Natural killer cell treated with Interleukin-12 subunit alpha and Interleukin-12 subunit beta and Interleukin-15 and Interleukin-18, amount 100 ng/mL, for 72 hours (primary cell): ENCODE measurements at places on chromosomes 5 and 9.

DNA sequence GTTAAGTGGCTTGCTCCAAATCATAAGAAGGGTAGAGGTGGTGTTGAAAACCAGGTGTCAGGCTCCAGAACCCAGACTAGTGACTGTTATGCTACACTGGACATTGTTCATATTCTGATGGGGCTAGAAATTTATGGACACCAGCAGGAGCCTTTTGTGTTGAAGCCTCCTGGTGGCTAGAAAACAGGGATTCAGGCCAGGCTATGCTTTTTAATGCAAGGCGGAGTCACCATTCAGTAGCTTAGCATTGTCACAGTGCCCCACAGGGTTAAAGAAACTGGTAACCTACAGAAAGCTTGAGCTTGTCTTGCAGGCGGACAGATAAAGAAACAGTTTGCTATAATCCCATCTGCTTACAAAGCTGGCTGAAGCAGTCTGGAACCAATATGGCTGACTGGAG, 23.0 kb upstream of the GOLM1 start:
- DNase-seq, result no peak

DNA sequence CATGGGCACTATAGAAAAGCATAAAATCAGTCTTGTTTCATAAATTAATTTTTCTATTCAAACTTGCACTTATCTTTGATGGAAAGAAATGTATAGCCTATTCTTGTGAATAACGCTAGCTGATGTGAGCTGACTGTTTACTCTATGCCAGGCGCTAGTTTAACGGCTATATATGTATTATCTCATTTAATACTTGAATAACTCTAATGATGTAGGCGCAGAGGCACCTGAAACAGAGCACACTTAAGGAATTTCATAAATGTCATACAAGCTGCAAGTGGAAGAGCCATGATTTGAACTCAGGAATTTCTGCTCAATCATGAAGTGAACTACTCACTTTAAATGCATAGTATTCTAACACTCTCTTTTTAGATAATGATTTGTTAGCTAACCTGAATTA, 551.8 kb downstream of the PDE4D start:
- DNase-seq, result no peak

GRCh38 chr5:175772747-175773533, 98.4 kb upstream of the CPLX2 start:
- no peak for DNase-seq

DNA sequence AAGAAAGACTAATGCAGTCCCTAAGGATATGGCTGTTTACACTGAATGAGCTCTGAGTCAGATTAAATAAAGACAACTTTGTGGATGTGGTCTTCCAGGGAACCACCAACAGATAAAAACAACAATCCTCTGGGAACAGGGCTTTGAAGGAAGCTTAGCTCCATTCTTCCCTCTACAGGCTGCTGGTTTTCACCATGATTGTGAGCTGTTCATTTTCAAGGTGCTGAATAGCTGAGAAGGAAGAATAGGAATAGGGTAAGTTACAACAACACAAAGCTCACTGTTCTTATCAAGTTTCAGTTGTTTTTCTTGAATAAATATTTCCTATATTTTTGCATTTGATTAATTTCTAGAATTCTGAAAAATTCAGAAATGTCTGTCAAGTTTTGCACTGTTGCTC, 25.9 kb upstream of the PTAR1 start:
- DNase-seq, result no peak

GRCh38 chr9:114281473-114282103, 41.3 kb upstream of the ORM1 start:
- DNase-seq, result no peak

DNA sequence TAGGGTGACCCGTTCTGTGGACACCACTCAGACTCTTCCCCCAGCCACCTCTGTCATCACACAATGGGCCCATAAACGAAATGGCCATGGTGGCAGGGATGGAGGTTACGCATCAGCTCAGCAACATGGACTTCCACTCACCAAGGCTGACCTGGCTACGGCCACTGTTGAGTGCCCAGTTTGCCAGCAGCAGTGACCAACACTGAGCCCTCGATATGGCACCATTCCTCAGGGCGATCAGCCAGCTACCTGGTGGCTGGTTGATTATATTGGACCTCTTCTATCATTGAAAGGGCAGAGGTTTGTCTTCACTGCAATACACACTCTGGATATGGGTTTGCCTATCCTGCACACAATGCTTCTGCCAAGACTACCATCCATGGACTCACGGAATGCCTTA, 21.1 kb downstream of the MTMR12 start:
- no peak for DNase-seq

GRCh38 chr5:143373076-143373475, 30.4 kb downstream of the NR3C1 start:
- DNase-seq, result no peak

DNA sequence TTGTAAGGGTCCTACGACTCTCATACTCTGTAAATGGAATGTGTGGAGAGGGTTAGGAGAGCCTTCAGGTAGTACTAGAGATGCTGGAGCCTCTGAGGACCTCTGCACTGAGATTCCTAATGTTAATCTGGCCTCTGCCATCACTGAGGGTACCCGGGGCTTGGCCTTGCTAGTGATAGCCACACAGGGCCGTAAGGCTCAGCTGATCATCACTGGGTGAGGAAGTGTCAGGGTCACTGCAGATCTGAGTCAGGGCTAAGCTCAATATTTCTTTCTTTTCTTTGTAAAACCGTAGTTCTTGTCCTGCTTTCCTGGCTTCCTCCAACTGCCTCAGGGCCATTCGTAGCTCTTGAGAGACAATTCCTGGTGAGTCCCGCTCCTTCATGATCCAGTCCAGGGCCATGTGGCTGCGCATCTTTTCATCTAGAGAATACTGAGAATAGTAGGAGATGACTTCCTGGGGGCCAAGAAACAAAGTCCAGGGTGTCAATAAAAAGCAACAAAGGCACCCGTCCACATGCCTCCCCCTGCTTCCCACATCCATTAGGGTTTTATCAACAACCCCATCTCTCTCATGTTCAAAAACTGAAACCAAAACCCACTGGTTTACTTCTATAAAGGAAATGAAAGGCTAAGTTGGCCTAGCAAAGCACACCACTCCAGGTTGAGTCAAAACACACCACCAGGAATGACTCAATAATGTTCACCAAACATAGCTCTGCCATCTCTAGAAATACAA, 47.7 kb downstream of the LIX1 start:
- DNase-seq, result peak; percentile 64

GRCh38 chr5:108122702-108123101, 259.2 kb downstream of the FBXL17 start:
- no peak for DNase-seq

DNA sequence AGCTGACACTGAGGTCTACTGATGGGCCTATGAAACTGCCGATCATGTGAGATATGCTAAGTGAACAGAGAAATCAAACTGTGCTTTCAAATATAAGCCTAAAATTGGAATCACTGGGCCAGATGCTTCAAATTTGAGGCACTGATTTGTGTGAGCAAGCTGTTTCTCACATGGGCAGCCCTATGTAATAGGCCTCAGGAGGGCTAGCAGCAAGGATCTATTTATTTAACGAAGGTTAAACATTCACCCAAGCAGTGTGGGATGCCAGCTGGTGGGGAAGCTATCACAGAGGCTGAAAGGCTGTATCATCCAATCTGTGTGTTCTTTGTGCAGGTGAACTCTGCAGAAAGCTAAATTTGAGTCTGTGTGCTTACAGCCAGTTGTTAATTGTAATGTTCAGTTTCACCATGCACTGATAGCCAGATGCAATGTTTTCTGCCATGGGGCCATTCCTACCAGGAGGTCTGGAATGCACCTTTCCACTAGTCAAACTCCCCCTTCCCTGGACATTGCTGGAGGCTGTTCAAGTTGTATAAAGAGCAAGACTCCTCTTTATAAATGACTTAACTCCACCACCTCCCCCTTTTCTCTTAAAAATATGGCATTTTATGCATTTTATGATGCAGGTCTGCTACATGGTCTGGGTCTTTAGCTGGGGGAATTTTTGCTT, 228.9 kb downstream of the SH3GL2 start:
- no peak for DNase-seq

- DNase-seq, result no peak
Measured at GRCh38 chr9:116547729-116548426, 139.2 kb upstream of the TRIM32 start.

- no peak for DNase-seq
Measured at GRCh38 chr5:31962351-31962751, 211.8 kb downstream of the GOLPH3 start.

DNA sequence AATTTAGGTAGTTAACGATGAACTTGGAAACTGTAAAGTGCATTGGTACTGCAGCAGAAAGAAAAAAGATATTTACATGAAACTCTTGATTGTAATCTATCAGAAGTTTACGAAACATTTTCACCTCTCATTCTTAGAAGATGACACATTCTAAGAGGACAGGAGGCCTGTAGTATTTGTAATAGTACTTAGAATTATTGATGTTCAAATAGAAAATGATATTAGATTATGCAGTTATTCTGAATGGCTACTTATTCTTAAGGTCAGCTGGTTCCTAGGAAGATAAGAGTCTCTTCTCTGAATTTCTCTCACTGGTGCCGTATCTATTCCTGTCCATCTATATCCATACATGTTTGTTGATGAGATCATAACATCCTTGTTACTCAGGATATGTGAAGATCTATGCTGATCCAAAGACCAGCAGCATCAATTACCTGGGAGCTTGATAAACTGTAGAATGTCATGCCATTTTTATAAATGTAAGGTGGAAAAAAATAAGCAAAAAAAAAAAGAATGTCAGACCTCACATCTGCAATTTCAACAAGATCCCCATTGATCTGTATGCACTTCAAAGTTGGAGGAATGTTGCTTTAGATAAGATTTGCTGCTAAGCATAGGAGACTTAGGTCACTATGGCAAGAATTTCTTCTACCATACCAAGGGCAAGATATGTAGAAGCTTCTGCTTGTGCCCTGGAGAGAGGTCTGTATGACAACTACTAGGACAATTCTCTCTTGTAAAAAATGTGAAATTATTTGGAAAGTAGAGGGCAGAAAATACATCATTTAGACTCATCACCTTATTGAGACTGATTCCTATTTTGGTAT, 42.4 kb upstream of the RICTOR start:
- no peak for DNase-seq

GRCh38 chr5:74916831-74917710, 50.9 kb upstream of the FAM169A start:
- no peak for DNase-seq

DNA sequence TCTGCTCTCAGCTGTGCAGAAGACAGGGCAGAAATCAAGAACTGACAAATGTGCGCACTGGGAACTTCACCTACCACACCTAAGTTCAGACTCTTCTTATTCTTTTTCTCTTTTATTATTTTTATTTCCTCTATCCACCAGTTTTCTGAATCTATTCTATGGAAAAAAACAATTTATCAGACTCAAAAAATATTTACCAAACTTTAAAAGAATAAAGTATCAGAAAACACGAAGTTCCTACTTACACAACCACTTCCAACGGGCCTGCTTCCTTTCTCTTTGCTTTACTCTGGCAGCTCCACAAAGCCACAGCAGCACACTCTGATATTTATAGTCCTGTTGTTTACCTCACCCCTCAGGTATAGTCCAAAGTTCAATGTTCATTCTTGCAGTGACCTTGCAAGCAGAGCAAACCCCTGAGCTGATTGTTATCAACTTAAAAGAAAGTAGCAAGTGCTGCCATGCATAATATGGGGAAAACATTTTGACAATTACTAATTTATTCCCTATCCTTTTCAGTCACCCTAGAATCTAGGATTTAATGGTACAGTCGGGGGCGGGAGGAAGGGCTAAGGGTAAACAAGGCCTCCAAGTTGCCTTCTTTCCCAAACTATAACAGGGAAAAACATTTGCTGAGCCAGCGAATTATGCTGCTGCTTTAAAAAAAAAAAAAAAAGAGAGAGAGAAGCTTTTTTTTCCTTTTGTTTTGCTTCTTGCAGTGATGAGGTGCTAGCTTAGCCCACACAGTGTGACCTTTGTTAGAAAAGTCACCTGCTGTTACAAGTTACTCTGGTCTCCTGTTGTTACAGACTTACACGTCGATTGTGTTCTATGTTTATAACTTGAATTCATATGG, at the start of gene SELENOP:
Gene SELENOP, minus strand, starts transcription at position 302 of the 856 bp plus-strand sequence. CDS start 3,539 bp downstream, outside the sequence.
- no peak for DNase-seq

GRCh38 chr5:139108063-139108824, 89.9 kb downstream of the SIL1 start:
- DNase-seq, result no peak

DNA sequence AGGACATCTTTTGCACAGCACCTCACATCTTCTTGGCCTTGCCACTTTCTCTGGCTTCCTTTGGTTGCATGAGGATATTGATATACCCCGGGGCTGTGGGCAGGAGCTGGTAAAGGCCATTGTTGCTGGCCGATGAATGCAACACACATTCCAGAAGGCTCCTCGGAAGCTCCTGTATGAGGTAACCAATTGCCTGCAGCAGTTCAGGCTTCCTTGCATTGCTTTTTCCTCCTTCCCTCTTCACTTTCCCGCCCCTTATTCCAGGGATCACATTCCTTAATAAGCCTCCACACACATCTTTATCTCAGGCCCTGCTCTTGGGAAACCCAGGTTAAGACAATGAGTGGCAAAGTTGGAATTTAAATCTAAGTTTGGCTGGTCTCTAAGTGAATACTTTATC, 505.4 kb upstream of the CLINT1 start:
- no peak for DNase-seq

- no peak for DNase-seq
Measured at GRCh38 chr9:124940521-124940893, 376 bp downstream of the GOLGA1 start.

DNA sequence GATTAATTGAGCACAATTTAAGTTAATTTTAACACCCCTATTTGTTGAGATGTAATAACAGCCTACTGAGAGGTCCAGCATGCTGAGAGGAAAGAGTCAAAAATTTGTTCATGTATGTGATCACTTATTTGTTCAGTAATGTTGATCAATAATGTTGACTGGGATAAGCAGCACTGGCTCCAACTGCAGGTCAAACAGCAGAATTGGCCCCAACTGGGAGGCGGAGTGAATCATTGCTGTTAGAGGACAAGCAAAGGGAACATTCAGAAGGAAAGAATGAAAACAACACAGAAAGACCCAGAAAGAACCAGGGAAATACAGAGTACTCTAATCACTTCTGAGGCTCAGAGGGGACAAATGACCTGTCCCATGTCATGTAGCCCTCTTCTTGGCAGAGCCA, 221.1 kb downstream of the COMMD10 start:
- no peak for DNase-seq

GRCh38 chr5:148979083-148979723, 83.7 kb downstream of the SH3TC2 start:
- DNase-seq, result no peak

- peak; percentile 26 for DNase-seq
Measured at GRCh38 chr5:150538007-150538917, 30.3 kb downstream of the NDST1 start.

DNA sequence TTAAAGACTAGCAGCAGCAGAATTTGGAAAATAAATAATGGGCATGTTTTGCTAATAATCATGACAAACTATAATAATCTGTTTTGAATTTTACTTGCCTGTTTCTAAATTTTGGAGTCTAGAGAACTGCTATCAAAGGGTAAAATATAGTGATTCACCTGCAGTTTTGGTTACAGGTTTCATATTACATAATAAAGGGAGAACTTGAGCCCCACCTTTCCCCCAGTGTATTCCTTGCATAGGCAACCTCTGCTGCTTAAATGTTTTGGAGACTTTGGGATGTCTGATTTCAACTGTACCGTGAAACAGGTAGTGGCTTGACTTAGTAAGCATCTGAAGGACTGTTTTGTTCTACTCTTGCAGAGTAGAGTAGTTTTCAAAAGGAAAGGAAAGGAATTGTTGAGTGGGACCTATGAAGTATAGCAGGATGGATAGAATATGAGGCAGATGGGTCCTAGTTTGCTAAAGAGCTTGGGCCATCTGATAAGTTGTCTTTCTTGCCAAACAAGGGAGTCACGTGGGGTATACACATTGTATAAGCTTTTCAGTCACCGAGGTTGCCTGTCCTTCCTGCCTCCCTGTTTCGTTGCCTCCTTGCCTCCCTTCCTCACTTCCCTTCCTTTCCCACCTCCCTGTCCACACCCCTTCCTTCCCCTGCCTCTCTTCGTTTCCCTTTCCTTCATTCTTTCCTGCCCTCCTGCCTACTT, 19.1 kb downstream of the CREBRF start:
- DNase-seq, result no peak
